Renal cortex interstitium (tissue), 15 donors: ENCODE measurements at places on chromosomes 13 and 19. TPM values are rescaled to one million over a fixed set of nuclear protein-coding genes. Genes with fewer than 3 reads are reported as not detected.

LGALS16 gene
- not detected for polyA plus RNA-seq

GRCh38 chr19:13153569-13154240 lies 3.5 kb downstream of the IER2 start:
- DNase-seq, result peak; percentile 48

DIRAS1 gene
- 3.6 TPM for polyA plus RNA-seq

GRCh38 chr13:101455863-101456262 lies 3.4 kb downstream of the ITGBL1 start:
- DNase-seq, result no peak

GRCh38 chr13:99992949-99993351 lies 11.4 kb downstream of the ZIC2 start:
- no peak for DNase-seq

HSD11B1L gene
- polyA plus RNA-seq, result 8.2 TPM

GRCh38 chr19:29704562-29705558 lies 10.2 kb downstream of the C19orf12 start:
- DNase-seq, result no peak

- no peak for DNase-seq
Measured at GRCh38 chr13:99312493-99312883, 5.3 kb upstream of the GPR183 start.

DNA sequence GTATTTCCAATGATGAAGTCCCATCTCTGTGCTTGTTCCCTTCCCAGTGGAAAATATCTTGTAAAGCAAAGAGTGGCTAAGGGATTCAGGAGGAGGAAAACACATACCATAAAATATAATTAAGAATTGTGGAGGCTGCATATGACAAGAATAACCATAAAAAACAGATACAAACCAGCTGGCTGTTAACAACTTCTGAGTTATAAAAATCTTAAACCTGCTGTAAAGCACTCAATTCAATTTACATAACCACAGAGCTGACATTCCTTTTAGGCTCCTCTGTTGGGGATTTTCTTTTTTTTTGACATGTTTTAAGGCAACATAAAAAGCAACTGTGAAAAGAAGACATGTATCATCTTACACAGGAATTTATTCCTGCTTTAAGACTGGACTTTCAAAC lies 207.6 kb downstream of the DACH1 start:
- peak; percentile 51 for DNase-seq

DNA sequence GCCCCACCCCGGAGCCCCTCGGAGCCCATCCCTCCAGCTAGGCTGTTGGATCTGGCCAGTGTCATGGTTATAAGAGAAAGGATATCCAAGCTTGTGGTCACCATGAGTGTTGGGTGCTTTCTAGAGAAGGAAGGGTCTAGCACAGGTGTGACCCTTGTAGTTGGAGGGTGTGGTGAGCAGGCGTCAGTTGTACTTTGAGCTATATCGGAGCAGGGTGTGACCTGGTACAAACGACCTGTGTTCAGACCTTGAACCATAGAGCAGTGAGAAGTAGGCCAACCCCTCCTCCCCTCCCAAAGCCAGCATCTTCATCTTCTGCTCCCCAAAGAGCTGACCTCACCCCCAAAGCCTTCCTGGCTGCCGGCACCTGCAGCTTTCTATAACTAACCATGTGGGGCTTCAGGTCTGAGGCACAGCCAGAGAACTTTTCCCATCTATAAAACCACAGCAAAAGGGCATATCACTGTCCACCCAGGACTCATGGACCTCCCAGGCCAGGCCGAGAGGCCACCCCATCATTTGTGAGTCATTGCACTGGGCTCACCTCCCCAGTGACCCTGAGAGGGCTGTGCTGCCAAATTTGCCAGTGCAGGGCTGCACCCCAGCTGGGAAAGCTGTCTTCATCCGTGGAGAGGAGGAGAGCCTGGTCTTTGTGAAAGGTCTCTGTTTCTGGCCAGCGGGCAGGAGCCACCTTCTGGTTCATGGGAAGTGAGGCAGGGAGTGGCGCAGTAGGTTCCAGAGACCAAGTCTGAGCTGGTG lies 14.2 kb downstream of the RAB8A start:
- no peak for DNase-seq

- DNase-seq, result no peak
Measured at GRCh38 chr19:44891016-44891882, at the start of gene TOMM40. Gene TOMM40 (plus strand): TSS chr19:44891254. CDS start chr19:44891416, 162 bp downstream.

CIRBP gene
- polyA plus RNA-seq, result 982 TPM

GRCh38 chr19:17078920-17079709 lies 3.5 kb downstream of the MYO9B start:
- DNase-seq, result no peak

DNA sequence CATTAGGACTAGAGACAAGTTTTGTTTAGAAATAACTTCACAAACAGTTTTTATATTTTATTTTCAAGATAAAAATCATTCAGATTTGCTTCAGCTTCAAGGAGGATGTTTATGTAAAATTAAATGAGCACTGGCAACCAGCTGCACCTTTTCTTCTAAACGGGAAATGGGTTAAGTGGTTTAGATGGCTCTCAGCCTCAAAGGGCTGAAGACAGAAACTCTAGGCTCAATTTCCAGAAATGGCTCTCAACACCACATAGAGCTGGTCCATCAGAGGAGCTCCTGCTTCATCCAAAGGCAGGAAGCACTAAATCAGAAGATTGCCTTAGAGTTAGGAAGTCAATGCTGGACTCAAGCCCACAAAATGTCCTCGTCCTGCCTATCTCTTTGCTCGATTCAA lies 74.7 kb downstream of the ZNF429 start:
- no peak for DNase-seq

DNA sequence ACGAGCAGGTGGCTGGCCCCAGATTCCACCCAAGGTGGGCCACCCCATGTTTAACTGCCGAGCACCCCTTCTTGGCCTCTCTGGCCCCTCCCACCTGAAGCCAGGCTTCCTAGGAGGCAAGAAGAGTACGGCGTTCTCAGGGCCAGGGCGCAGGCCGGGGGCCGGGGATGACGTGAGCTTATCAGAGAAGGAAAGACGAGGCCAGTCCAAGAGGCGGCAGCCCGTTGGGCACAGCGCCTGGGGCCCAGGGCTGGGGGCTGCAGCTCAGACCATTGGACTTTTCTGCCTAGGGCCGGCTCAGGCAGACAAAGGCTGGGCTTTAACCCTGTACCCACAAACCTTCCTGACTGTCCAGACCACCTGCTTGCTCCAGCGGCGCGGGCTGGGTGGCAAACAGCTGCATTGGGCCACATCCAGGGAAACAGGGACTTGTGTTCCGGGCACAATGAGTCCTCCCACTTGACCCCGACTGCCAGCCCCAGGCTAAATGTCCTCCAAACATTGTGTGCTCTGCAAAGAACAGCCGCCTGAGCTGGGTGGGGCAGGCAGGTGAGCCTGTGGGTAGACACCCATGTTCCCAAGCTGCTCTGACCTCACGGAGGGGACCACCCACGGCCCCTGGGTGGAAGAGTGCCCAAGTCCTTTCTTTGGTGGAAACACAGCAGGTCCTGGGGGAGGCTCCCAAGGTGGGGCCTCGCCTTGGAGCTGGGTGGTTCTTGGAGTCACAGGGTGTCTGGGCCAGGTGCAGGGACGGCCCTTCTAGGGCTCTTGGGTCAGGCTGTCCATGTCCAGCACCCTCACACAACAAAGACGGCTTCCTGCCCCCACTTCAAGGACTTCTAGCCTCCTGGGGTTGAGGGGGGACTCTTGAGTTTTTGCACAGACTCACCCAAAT lies 21.9 kb downstream of the COMP start:
- no peak for DNase-seq

DNA sequence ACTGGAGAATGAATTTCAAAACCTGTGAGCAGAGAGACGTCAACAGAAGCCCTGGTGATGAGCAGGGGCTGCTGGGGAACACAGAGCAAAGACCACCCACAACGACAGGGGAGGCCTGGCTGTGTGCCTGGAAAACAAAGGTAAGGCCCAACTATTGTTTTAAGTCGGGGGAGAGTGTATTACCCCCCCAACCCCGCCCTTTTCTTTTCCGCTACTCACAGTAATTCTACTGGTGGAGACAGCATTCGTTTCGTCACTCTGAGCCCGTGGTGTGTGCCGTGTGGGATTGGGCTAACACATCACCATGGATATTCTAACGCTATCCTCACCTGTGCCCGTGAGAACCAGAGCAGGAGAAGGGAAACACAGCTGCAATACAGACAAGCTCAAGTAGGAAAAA lies 18.6 kb upstream of the ADPRHL1 start:
- no peak for DNase-seq

GRCh38 chr13:21849323-21849722 lies 178.4 kb downstream of the FGF9 start:
- no peak for DNase-seq

FXYD1 gene
- polyA plus RNA-seq, result 27.3 TPM

MED4 gene
- polyA plus RNA-seq, result 102 TPM

DNA sequence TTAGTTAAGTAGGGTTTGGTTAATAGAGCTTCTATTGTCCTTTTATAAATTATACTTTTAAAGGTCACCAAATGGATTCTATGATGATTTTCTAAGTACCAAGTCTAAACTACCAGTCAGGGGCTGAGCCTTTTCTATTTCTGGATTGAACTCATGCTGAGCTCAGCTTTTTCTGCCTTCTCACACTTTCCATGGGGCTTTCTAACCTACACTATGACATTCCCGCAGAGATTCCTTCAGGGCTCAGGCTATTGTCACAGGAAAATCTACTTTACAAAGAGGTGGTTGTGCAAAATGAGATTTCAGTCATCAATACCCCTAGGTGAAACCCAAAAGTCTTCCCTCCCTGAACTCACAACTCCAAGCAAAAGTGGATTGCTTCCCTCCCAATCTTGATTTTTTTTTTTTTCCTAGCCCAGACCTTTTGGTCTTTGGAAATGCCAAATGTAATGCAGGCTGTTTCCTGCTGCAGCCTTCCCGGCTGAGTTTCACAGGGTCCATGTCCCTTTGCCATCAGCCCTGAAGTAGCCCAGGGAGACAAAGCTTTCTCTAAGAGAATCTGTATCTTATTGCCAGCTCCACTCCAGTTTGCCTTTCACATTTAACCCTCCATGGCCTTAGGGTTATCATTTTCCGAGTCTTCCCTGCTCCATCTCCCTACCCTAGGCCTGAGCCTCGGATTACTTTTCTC lies 13.6 kb downstream of the C13orf42 start:
- DNase-seq, result no peak

DNA sequence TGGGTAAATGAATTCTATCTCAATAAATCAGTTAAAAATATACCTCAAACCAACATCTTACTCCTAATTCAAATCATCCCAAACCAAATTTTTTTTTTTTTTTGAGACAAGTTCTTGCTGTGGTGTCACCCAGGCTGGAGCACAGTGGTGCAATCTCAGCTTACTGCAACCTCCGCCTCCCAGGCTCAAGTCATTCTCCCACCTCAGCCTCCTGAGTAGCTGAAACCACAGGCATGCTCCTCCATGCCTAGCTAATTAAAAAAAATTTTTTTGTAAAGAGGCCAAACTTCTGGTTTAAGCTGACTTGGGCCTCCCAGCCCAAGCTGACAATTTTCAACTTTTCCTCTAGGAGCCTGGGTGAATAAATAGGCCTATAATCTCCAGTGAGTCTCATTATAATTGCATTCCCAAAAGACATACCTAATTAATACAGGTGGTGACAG lies 22.1 kb upstream of the OLFM2 start:
- no peak for DNase-seq

DIAPH3 gene
- 10.7 TPM for polyA plus RNA-seq

DNA sequence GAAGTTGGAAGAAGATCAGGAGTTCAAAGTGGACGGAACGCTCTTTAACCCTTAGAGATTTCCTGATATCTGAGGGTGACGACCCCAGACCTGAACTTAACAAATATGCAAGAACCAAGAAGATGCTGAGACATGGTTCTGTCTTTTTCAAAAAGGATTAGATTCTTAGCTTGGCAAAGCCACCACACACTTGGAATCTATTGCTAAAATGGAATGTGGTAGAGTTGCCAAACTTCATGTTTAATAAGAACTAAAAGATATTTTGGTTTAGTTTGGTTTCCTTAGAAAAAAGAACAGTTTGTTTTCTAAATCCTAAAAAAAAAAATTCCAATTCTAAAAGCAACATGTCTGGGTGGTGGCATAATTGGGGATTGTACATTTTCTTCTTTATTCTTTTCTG lies 29.5 kb downstream of the UNC13A start:
- no peak for DNase-seq

DNA sequence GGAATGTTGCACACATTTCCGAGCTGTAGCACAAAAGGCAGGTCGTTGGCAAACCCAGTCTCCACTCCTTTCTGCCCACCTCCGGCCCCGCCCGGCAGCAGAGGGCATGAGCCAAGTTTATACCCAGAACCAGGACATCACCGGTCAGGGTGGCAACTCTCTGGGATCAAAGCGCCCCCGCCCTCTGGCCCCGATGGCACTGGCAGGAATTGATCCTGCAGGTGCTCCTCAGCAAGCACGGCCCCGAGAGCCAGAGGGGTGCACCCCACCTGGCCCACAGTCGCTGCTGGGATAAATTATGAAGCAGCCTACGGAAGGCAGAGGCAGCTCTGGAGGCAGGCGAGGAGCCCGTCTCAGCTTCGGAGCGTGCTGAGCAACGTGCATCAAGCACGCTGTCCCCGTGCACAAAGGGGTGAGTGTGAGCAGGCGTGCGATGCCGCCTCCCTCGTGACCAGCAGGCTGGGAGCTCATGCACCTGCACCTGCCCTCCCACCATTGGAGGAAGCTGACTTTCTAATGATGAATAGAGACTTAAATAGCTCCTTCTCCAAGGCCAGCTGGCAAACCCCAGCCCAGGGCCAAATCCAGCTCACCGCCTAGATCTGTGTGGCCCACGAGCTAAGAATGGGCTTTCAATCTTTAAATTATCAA lies 25.7 kb downstream of the SHC2 start:
- no peak for DNase-seq

- DNase-seq, result no peak
Measured at GRCh38 chr13:46102255-46102605, 2.6 kb downstream of the CPB2 start.

GRCh38 chr19:45468803-45469131 lies 971 bp downstream of the FOSB start:
- DNase-seq, result no peak

DNA sequence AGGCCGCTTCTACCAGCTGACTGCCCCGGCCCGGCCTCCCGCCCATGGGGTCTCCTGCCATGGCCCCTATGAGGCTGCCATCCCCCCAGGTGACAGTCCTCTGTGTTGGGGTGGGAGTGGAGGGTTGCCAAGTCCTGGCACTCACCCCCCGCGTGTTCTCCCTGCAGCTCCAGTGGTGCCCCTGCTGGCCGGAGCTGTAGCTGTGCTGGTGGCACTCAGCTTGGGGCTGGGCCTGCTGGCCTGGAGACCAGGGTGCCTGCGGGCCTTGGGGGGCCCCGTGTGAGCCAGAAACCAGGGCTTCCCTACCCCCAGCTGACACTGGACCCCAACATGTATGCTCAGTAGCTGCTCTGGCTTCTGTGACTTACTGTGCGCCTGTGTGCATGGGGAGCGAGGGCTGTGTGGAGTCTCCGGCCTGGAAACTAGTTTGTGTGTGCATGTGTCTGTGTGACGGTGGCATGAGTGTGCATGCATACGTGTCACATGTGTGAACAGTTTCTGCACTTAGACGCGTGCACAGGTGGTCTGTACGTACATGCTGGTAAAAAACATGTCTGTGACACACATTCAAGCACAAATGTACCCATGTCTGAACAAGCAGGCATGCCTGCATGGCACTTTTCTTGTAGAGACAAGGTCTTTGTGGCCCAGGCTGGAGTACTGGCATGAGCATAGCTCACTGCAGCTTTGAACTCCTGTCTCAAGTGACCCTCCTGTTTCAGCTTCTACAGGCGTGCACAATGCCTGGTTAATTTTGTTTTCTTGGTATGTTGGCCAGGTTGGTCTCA lies 4.9 kb downstream of the ACP4 start:
- DNase-seq, result no peak

PPP1R37 gene
- 23.3 TPM for polyA plus RNA-seq

FBN3 gene
- 34.7 TPM for polyA plus RNA-seq
